Erythroblast (primary cell): ENCODE measurements at places on chromosomes 11 and 22.

DNA sequence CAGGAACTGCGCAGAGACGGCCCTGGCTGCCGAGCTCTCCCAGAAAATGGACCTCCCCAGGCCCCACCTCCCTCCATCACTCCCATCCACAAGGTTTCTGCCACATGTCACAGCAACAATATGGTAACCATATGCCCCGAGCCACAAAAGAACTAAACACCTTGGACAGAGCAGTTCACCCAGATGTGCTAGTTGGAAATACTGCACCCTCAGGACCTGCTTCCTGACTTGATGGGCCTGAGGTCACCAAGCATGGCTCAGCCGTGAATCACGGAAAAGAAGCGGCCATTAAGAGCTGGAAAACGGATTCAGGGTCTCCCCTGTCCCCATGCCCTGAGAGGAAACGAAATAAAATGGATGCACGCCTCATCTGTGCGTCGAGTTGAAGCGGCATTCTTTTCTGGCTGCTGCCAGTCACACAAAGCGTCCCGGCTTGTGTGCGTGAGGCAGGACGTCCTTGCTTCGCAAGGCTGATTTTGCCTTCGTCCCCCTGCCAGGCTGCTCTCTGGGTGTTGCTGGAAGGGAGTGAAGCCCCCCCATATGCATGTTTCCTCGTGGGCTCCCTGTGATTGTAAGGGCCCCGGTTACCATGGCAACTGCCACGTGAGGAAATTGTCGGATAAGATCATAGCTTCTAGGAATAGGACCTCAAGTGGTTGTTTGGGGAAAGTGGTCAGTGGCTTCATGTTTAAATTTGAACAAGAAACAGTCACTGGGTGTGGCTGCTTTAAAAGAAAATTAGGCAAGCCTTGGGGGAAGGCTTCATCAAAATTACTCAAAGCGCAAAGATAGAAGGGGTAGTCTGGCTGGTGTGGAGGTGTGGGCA lies 51.7 kb downstream of the FLI1 start:
- no peak for DNase-seq

GRCh38 chr11:12531681-12532080 lies 142.5 kb upstream of the TEAD1 start:
- no peak for DNase-seq

GRCh38 chr11:47468598-47469214 lies 19.8 kb upstream of the RAPSN start:
- DNase-seq = no peak

DNA sequence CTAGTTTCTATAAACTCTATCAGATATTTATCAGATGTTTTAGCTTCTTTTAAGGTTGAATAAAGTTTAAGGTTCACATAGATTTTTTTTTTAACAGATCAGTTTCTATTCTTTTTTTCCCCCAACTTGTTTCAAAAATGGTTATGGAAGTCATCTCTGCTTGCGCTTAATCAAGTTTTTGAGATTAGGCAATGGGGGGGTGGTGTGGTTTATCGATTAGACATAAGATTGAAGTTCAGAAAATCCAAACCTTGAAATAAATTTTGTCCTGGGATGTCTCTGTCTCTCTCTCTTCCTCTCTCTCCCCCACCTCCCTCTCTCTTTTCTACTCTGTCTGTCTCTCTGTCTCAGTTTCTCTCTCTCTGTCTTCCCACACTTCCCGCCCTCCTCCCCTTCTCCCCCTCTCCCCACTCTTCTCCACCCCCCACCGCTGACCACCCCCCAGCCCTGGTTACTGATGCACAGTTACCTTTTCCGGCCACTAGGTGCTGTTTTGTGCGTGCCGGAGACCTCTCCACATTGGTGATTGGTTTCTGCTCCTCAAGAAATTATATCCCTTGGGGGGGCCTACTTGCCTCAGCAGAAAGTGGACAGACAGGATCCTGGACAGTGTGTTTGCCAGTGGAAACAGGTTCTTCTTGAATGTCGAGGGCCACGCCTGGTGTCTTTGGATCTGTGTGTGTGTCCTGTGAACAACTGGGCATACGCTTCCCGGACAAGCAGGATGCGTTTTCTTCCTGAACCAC lies 29.7 kb upstream of the ANO1 start:
- no peak for DNase-seq

GRCh38 chr11:80473562-80473961 lies 1032.7 kb upstream of the TENM4 start:
- DNase-seq = no peak

GRCh38 chr22:28141614-28142013 lies 222.6 kb upstream of the PITPNB start:
- no peak for DNase-seq

GRCh38 chr11:357582-357981 lies 11.7 kb upstream of the B4GALNT4 start:
- DNase-seq = no peak

DNA sequence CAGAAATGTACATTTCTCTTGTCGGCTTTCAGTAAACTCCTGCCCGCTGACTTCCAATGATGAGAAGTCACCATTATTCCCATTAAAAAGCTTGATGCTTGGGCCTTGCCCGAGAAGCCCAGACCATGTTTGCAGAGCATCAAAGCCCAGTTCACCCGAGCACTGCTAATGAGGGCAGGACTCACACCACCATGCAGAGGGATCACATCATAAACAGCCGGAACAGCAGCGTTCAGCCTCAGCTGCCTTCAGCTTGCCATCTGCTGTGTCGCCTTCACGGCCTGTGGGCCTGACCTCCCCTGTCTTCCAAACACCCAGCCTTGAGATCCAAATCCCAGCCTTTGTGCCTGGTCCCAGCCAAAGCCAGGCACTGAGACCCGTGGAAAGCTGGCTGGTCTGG lies 105.4 kb upstream of the CSNK2A3 start:
- DNase-seq = no peak

GRCh38 chr11:73116636-73117035 lies 25.5 kb downstream of the FCHSD2 start:
- no peak for DNase-seq

GRCh38 chr11:124872741-124873140 lies 7.5 kb downstream of the ROBO3 start:
- no peak for DNase-seq

- DNase-seq = peak; percentile 48
Observed at GRCh38 chr22:38733329-38733723, 22.5 kb downstream of the SUN2 start.

- DNase-seq = peak; percentile 68
Observed at GRCh38 chr11:61141601-61142028, 19.6 kb downstream of the VPS37C start.

DNA sequence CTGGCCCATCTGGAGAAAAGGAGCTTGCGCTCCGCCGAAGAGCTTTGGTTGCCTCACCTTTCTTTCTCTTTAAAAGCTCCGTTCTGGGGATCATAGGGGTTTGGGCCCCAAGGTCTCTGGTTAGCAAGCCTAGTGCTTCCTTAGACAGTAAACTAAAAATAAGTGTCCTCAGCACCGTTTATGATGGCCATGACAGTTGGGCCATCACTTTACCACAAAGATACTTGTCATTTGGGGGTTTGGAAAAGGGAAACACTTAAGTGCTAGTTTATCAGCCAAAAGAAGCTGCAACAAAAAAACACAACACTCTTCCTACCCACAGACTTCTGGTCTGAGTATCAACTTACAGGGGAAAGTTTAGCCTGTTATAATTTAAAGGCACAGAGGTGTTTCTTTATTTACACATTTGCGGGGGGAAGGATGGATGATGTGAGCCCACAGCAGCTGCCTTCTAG lies 88.4 kb upstream of the CD44 start:
- DNase-seq = no peak

GRCh38 chr11:94649254-94649653 lies 82.1 kb downstream of the PIWIL4 start:
- no peak for DNase-seq

GRCh38 chr22:50342651-50343540 lies at the start of gene PPP6R2:
PPP6R2 (plus strand) TSS chr22:50343327; CDS start chr22:50393909, 50,582 bp downstream.
- DNase-seq = peak; percentile 93

GRCh38 chr11:12629601-12630313 lies 44.5 kb upstream of the TEAD1 start:
- no peak for DNase-seq

GRCh38 chr11:112470355-112470754 lies 209.7 kb upstream of the PLET1 start:
- no peak for DNase-seq

DNA sequence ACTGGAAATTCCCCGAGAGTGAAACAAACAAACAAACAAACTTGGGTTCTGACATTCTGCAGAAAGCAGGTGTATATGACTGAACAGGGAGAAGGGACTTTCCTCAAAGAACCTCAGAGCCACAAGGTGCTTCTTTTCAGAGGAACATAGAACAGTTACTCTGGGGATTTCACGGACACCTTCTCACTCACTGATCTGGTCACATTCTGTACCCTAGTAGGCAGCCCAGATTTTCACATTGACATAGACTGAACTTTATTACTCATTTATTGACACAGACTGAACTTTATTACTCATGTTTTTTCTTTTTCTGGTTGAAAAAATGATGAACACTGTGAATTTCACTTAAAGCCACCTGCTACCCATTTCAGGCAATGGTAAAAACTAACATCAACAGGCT lies 263.0 kb downstream of the OPCML start:
- DNase-seq = no peak

DNA sequence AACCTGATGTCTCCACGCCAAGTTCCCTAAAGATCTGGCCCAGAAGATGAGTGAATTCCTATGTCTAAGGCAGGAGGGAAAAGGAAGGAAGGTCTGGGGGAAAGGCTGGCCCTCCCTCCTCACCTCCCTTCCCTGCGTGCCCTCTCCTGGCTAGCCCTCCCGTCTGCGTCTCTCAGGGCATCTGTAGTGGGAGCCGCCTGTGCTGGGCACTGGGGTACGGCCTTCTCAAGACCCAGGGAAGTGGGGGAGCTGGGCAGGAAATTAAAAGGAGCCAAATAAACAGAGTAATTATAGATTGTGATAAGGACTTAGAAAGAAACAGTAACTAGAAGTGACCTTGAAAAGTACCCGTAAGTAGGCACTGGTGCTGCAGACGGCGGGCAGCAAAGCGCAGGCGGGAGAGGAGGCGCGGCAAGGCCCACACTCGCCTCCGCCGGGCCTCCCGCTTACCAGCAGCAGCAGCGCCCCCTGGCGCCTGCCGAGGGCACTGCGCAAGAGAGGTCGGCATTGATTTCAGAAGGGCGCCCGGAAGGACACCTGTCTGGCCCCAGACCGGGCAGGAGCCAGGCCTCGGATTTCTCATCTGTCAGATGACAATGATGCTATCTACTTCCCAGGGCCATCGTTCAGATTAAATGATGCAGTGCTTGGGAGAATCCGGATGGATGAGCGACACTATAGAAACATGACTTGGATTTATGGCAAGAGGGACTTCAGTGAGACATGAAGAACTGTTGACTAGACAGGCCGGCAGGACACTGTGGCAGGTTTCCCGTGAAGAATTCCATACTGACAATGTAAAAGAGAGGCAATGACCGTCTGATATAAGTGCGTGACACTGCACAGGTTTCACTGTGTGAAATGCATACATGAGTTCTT lies 7.3 kb downstream of the KCNJ1 start:
- peak; percentile 71 for DNase-seq

- DNase-seq = no peak
Observed at GRCh38 chr11:129275828-129276227, 83.7 kb upstream of the ARHGAP32 start.

DNA sequence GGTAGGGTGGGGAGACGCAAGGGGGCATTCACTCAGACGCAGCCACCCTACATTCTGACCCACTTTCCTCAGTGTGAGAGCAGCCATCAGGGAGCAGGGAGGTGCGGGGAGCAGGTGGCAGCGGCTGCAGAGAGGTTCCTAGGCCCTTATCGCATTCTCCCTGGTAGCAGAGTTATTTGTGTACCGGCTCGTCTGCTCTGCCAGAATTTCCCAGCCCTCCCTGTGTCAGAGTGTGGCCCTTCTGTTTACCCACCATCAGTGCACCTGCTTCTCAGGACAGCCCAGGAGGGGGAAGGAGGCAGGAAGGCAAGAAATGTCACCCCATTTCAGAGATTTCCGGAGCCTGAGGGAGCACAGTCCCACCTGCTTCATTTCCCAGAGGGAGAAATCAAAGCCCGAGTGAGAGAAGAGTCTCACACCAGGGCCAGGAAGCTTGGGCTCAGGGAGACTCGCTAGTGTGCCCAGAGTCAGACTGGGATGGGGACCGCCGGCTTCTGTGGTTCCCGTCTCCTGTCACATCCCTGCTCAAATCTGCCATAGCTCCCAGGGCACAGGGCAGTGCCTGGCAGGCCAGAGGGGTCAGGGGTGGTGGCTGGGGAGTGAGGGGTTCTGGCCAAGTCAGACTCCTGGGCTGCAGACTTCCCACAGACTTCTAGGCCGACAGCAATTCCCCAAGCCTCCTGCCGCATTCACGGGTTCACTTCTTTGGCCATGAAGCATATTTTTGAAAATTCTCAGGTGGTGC lies 49.7 kb downstream of the ARRB1 start:
- no peak for DNase-seq

DNA sequence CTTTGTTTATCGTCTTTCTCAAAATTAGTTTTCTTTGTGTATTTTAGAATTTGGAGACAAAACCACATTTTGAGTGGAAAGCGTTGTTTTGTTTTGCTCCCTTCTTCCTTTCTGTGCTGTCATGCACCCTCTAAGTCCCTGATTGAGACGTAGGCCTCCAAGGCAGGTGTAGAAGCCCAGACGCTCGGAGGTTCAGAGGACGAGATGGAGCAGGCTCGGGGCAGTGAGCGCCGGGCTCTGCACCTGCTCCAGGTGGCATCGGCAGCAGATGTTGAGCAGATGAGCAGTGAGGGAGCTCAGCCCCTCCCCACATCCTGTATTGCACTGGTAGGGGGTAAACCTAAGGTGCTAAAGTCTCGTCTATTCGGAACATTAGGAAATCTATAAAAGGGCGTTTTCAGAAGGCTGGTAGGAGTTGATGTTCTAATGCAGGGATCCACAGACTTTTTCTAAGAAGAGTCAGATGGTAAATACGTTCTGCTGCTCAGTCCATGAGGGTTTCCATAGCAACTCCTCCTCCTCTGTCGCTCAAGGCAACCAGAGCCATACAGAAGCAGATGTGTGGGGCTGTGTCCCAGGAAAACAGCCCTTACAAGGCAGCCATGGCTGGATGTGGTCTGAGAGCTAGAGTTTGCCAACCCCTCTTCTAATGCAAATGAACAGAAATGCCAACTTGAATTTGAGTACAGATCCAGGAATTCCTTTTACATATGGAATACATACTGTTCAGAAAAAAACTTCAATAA lies 724.2 kb downstream of the BRD1 start:
- DNase-seq = no peak

DNA sequence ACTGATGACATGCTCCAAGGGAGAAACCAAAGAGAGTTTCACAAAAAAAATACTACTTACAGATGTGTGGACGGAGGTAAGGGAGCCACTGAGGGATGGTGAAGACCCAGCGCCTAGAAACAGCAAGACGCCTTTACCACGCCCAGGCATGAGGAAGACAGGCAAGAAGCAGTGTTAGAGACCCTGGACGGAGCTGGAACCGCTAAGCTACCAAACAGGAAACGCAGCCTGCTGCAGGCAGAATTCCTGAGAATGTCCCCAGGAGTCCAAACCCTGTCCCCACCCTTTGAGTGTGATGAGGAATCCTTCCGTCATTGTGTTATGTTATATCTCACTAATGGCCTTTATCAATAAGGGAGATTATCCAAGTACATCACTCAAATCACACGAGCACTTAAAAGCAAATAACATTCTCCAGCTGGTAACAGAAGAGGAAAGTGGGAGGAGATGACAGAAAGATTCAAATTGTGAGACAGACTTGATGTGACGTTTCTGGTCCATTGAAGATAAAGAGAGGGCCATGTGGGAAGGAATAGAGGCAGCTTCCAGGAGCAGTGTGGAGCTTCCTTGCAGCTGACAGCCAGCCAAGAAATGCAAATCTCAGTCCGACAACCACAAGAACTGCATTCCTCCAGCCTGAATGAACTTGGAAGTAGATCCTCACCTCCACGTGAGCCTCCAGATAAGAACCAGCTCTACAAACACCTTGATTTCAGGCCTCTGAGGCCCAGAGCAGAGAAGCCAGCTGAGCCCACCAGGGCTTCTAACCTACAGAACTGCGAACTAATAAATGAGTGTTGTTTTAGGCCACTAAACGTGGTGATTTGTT lies 19.1 kb downstream of the FAM181B start:
- DNase-seq = no peak
